Heart right ventricle (tissue), 16 donors: ENCODE measurements at places on chromosomes 2 and 18. TPM values are rescaled to one million over a fixed set of nuclear protein-coding genes. Genes with fewer than 3 reads are reported as not detected.

Gene FLACC1
- 15.9 TPM for total RNA-seq

Gene DYSF
- 63.0 TPM for total RNA-seq

Gene DCC
- total RNA-seq, result not detected

Gene TXNDC2
- total RNA-seq, result not detected

Gene PSMA8
- not detected for total RNA-seq

Gene SPR
- total RNA-seq, result 39.4 TPM

Gene TBC1D8
- total RNA-seq, result 55.5 TPM

GRCh38 chr2:173657996-173658717 is 303.5 kb downstream of the CDCA7 start:
- no peak for DNase-seq

GRCh38 chr2:36525245-36525644 is 72.7 kb downstream of the FEZ2 start:
- no peak for DNase-seq

GRCh38 chr18:31267823-31268481 is 50.0 kb upstream of the DSG1 start:
- DNase-seq, result no peak

GRCh38 chr2:239268549-239268948 is 132.3 kb downstream of the HDAC4 start:
- DNase-seq, result no peak

DNA sequence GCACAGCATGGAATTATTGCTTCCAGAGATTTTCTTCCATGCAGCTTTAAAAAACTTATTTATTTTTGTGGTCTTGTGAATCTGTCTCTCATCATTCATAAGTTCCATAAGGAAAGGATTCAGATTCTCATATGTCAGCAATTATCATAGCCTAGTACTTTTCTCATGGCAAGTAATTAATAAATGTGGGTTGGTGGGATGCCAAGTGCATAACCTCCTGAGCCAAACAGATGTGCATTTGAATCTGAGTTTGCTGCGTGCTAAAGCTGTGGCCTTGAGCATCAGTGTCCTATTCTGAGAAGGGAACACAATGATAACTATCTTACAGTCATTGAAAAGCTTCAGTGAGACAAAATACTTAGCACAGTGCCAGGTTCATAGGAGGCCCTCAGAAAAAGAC is 331.9 kb downstream of the PDE11A start:
- no peak for DNase-seq

GRCh38 chr2:37284381-37284780 is 40.3 kb downstream of the PRKD3 start:
- DNase-seq, result no peak

- no peak for DNase-seq
Measured at GRCh38 chr2:159153463-159153862, 133.0 kb downstream of the WDSUB1 start.

GRCh38 chr2:189312643-189313042 is 128.6 kb upstream of the WDR75 start:
- DNase-seq, result no peak

GRCh38 chr2:43475922-43476321 is 119.9 kb downstream of the THADA start:
- no peak for DNase-seq
